ENCODE measurements at places on chromosomes 7 and 10.

DNA sequence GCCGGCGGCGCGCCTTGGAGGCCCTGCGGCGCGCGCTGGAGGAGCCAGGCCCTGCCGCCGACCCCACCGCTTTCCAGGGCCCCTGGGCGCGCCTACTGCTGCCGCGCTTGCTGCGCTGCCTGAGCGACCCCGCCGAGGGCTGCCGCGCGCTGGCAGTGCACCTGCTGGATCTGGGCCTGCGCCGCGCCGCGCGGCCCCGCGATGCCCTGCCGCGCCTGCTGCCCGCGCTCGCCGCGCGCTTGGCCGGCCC lies 280 bp downstream of the DNAAF5 start:
- DNase-seq = no peak

DNA sequence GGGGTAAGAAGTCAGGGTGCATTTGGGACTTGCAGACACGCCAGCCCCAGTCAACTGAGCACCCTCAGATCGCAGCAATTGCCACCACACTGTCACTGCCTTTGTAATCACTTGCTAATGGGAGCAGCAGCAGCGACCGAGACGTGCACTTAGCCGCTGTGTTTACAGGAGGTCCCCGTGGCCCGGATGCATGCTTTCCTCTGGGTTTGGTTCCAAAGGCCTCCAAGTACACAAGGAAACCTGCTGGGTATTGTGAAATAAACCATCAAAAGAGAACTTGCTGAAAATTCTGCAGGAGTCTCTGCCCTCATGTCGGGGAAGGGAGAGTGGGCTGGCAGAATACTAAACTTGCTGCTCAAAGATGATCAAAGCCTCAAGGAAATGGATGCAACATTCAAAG lies 341.7 kb downstream of the DNAJB6 start:
- no peak for DNase-seq

DNA sequence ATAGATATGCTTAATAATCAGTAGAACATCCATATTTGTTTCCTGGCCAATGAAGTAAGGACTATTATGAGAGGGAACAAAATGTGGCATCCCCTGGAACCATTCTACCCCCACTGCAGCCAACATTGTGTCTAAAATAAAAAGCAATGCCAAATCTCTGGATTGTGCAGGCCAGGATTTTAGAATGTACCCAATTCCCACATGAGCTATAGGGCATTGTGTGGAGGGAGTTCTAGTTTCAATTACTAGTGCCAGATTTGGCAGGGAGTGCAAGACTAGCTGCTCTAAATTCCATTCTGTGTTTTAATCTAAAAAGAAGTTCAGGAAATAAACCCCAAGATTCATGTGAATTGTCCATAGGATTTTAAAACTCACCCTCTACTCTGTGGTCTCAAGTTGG lies 112.3 kb downstream of the HGF start:
- DNase-seq = no peak

DNA sequence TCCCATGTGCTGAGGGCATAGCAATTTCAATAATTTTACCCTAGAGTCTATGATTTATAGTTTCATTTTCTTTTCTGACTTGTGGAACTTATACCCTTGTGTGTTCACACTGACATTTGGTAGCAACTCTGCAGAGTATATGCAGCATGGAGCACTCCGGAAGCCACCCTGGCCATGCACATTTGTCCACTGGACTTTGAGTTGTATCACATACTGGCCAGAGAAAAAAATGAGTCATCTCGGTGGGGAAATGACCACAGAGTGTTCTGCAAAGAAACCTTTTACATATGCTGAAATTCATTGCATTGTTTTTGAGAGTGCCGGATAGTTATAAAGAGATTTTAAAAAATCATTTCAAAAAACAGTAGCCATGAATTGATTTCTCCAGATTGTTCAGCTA lies 164.8 kb upstream of the COBL start:
- DNase-seq = no peak

- DNase-seq = peak; percentile 48
These were observed 1.6 kb downstream of the AVPI1 start for GRCh38 chr10:97685395-97685958.

DNA sequence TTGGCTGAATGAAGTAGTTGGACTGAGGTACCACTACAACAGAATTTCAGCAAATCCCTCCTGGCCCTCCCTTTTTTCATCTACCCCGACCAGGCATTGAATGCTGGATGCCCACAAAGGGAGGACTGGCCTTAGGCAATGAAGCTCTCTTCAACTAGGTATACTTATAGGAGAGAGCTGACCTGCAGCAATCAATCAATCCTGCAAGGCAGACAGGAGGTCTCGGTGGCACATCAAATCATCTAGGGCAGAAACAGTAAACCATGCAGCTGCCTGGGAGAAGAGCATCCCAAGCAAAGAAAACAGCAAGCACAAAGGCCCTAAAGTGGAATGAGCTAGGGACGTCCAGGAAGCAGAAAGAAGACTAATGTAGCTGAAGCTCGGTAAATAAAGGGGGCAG lies 2.4 kb upstream of the ABRAXAS2 start:
- DNase-seq = no peak

DNA sequence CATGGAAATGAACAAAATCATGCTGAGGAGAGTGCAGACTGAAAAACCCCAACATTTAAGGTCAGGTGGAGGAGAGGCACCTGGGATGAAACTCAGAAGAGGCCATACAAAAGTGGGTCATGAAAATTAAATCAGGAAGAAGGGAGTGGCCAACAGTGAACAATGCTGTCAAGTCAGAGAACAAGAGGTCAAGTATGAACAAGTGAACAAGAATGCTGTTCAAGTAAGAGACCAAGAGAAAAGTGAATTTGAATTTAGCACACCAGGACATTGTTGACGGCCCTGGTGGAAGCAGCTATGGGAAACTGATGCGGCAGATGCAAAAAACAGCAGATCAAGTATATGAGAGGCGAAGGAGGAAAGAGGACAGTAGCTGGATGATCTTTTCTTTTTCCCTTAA lies 7.9 kb downstream of the CEP41 start:
- DNase-seq = no peak

- DNase-seq = peak; percentile 2
These were observed 92.8 kb downstream of the CPXM2 start for GRCh38 chr10:123798856-123799255.

DNA sequence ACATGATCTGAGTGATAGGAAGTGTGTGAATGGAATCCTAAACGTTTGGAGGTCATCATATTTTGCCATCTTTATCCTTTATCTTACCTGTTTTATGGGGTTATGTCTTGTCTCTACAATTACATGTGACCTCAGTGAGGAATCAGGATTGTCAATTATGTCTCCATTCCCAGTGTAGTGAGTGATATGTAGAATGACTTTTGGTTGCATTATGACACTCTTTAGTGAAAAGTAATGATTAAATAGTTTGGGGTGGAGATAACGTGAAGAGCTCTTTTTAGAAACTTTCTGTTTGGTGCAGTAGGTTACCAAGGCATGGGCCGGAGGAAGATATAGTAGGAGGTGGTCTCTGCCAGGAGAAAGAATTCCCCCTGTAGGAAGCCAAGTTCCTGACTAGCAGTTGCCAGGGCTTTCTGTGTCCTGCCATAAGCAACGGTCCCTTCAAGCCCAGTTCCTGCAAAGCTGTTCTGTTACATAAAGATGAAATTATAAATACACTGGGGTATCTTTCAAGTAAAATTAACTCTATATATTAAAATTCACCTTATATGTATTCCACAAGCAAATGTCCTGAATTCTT lies 228.2 kb downstream of the NSUN6 start:
- DNase-seq = no peak

- no peak for DNase-seq
These were observed 19.8 kb downstream of the PIK3AP1 start for GRCh38 chr10:96700374-96701099.

DNA sequence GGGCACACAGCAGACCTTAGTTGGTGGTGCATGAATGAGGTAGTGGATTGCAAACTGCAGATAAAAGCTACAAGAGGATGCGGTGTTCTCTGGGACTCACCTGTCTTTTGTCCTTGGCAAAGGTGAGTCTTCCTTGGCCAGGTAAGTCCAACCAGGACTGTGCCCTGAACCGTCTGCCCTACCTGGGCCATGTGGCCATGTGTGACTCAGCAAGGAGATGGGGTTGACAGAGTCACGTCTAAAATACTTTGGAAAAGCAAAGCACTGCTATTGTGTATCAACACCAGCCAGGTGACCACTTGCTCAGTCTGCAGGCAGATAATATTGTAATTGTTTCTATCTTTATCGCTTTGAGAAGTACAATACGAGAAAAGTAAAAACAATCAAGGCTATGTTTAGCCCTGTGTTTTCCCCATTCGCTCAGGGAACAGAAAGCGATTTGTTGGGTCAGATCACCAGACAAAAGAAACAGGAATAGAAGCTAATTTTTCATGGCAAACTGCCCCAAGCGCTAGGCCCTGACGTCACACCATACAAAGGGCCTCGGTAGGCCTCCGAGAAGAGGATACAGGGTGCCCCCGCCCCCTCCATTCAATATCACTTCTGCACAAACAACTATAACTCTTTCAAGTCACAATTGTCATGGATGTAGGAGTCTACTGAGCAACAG lies 57.3 kb downstream of the FAM53B start:
- no peak for DNase-seq

- no peak for DNase-seq
These were observed 234.8 kb downstream of the TRIL start for GRCh38 chr7:28723336-28723735.

DNA sequence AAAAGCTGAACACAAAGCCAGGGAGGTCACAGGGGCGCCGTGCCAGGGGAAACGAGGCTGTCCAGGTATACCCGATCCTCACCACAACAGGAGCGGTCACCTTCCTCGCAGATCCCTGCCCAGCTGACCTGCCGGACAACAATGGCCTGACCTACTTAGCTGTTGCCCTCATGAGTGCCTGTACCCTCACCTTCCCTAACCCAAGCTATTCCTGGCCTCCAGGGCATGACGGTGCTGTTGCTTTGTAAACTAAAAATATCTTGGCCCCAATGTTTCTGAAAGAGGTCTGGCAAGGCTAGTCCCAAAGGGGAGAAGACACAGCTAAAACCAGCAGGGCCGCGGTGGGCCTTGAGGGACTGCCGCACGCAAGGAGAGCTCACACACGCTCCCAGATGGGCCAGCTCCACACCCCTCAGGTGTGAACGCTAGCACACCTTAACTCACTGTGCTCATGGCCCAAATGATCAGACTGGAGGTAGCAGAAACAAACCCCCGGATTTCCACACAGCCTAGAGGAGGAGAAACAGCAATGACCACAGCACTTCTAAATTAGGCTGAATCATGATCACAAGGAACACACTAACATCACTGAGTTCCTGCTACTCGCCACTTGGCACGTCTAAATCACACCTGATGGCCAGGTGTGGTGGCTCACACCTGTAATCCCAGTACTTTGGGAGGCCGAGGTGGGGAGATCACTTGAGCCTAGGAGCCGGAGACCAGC lies 66.3 kb upstream of the CYTH3 start:
- no peak for DNase-seq

DNA sequence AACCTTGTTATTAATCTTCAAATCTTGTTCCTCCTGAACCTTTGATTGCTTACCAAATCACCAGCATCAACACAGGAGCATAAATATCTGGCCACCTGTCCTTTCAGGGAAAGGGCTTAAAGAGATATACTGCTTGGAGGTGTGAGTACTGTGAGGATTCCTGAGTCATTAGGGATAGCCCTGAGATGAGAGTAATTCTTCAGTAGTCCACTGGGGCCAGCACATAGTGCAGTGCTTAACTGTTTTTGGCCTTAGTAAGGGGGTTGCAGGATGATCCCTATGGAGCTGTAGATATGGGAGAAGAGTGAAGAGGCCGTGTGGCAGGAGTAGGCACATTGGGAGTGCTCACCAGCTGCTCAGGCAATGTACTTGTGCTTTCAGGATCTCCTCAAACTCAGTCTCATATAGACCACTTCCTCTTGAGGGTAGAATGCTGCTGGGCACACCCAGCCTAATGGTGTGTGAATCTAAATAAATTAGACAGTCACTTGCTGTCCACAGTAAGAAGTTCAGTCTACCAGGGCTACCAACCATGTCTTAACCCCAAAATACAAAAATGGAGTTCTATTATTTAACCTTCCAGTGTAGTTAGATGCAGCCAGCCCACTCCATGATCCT lies 26.5 kb upstream of the GPR141 start:
- DNase-seq = no peak

DNA sequence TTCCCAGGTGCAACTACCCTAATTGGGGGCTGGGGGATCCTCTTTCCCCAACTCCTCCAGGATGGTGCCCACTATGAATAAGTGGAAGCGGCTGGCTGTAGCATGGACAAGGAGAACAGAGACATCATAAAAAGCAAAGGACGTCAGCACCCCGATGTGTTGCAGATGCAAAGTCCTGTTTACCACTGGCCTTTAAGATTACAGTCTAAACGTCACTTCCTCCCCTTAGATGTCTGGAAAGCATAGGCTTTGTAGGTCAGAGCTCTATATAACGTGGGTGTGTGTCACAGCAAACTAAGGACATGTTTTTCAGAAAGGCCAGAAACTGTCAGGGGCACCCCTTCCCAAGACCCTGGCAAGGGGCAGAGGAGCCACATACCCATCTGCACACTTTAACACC lies 7.9 kb downstream of the COBL start:
- no peak for DNase-seq

- no peak for DNase-seq
These were observed 100.4 kb upstream of the DDC start for GRCh38 chr7:50665403-50666123.

GRCh38 chr7:159031135-159031701 lies 113.4 kb downstream of the VIPR2 start:
- no peak for DNase-seq

DNA sequence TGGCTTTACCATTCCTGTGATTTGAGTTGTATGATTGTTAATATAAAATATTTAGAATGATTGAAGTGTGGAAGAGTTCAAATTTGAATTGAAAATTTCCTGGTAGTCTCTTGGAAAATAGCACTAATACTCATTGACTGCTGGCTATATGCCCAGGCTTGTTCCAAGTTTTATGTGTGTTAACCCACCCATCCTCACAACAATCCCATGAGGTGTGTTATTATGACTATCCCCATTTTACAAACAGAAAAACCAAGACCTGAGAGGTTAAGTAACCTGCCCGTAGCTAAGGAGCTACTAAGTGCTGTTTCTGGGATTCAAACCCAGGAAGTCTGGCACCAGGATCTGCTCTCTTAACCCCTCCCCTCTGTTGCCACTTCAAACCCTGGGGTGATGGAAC lies 213.9 kb downstream of the CREB5 start:
- no peak for DNase-seq

DNA sequence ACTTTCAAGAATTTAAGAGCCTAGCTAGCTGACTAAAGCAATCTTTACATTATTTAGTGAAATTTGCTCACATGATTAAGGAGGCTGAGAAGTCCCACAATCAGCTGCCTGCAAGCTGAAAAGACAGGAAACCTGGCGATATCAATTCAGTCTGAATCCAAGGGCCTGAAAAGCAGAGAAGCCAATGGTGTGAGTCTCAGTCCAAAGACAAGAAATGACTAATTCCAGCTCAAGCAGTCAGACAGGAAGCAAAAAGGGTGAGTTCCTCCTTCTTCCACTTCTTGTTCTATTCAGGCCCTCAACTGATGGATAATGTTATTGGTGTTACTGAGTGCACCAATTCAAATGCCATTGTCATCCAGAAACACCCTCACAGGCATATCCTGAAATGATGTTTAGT lies 1231.6 kb upstream of the CELF2 start:
- DNase-seq = no peak

GRCh38 chr7:106010866-106011265 lies 47.8 kb downstream of the CDHR3 start:
- no peak for DNase-seq

Measured in mesothelial cell of epicardium (in vitro differentiated cells).